ENCODE measurements at places on chromosomes 11 and 22.

GRCh38 chr22:47400701-47401591 is 638.5 kb downstream of the TBC1D22A start:
- no peak for DNase-seq
- no peak overlapping the region for H3K27ac ChIP-seq

DNA sequence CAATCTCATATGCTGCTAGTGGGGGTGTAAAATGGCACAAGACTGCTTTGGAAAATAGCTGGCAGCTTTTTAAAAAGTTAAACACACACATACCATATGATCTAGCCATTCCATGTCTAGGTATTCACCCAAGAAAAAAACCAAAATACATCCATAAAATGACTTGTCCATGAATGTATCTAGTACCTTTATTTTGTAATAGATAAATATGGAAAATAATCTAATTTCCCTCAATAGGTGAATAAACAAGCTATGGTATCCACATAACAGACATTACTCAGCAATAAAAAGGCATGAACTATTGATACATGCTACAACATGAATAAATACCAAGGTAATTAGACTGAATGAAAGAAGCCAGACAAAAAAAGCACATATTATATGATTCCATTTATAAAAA is 22.9 kb downstream of the RNF141 start:
- H3K4me3 ChIP-seq: no peak overlapping the region
- no peaks in the 10 kb centered on the region for H3K36me3 ChIP-seq
- H3K4me1 ChIP-seq: no peaks in the 10 kb centered on the region
- H3K27ac ChIP-seq: no peak overlapping the region
- H3K27me3 ChIP-seq: no peaks in the 10 kb centered on the region
- DNase-seq: no peak

GRCh38 chr22:46763051-46763705 is 728 bp downstream of the TBC1D22A start:
- H3K36me3 ChIP-seq: no peaks in the 10 kb centered on the region
- DNase-seq: no peak
- no peaks in the 10 kb centered on the region for H3K27me3 ChIP-seq

DNA sequence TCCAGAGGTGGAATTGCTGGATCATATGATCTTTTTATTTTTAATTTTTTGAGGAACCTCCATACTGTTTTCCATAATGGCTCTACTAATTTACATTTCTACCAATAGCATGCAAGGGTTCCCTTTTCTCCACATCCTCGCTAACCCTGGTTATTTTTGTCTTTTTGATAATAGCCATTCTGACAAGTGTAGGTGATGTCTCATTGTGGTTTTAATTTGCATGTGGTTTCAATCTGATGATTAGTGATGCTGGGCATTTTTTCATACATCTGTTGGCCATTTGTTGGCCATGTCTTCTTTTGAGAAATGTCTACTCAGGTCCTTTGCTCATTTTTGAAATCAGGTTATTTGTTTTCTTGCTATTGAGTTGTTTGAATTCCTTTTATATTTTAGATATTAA is 15.4 kb upstream of the OR4D5 start:
- no peaks in the 10 kb centered on the region for H3K27me3 ChIP-seq
- no peak overlapping the region for H3K27ac ChIP-seq
- DNase-seq: no peak
- H3K36me3 ChIP-seq: no peaks in the 10 kb centered on the region
- H3K4me3 ChIP-seq: no peak overlapping the region

Data from uterus (tissue), 4 donors.